ENCODE measurements at places on chromosomes 13 and 19. TPM values are rescaled to one million over a fixed set of nuclear protein-coding genes. Genes with fewer than 3 reads are reported as not detected.

- no peak for DNase-seq
Observed at GRCh38 chr19:58134244-58134643, 16.3 kb downstream of the ZNF329 start.

DNA sequence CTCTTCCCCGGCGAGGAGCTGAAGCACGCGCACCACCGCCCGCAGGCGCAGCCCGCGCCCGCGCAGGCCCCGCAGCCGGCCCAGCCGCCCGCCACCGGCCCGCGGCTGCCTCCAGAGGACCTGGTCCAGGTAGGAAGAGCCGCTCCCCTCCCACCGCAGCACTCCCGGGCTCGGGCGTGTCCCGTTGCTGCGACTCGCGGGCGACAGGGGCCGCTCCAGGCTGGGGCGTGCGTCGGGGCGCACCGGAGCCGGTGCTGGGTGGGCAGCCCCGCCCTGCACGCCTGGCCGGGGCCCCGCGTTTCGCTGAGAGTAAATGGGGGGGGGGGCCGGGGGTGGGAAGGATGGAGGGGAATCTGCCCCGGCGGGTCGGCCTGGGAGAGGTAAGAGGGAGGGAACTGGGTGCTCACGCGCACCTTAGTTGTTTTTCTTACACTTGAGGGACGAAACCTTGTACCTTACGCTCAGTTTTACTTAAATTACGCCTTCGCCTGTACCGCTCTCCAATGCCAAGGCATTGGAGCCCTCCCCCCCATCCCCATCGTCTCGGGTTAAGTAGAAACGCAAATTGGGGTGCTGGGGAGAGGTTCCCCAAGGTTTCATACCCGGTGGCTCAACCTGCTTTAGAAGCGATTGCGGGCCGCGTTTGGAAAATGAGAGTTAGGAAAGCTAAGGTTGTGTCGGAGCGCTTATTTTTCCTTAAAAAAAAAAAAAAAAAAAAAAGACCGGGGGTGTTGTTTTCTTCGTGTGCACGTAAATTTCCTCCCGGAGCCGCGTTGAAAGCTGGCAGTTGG lies 850 bp downstream of the KLF5 start:
- peak; percentile 65 for DNase-seq

GRCh38 chr13:113537205-113537604 lies 46.7 kb upstream of the DCUN1D2 start:
- no peak for DNase-seq

DNA sequence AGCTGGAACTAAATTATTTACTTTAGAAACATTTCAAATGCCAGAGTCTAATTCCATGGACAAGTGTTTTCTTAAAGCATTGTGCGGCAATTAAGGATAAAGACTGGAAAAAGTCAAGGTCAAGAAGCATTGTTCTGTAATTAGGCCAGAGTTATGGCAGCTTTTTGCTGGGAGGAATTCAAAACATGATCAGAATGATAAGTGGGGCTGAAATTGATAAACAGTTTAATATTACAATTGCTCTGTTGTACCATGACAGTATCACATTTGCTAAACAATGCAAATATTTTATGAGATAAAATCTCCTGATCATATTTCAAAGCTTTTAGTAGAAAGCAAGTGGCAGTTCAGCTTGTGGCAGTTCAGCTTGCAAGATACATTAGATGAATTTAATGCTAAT lies 513.7 kb downstream of the GPC6 start:
- no peak for DNase-seq

GRCh38 chr19:43438291-43439031 lies 23.8 kb downstream of the TEX101 start:
- no peak for DNase-seq

DNA sequence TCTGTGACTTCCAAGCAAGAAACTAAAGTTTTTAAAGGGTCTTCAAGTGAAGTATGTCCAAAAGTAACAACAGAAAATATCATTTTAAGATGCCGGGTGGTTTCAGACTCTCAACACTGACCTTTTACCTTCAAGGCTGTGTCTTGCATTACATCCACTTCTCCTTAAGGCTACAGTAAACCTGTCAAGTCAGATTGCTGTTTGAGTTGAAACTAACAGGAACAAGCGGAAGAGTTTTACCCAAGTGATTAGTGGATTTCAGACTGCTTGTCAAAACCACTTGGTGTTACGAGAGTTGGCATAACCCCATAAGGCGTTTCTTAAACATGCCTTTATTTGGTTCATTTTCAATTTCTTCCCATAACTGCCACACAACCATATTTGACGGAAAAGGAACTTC lies 283.1 kb downstream of the DCT start:
- DNase-seq, result no peak

DNA sequence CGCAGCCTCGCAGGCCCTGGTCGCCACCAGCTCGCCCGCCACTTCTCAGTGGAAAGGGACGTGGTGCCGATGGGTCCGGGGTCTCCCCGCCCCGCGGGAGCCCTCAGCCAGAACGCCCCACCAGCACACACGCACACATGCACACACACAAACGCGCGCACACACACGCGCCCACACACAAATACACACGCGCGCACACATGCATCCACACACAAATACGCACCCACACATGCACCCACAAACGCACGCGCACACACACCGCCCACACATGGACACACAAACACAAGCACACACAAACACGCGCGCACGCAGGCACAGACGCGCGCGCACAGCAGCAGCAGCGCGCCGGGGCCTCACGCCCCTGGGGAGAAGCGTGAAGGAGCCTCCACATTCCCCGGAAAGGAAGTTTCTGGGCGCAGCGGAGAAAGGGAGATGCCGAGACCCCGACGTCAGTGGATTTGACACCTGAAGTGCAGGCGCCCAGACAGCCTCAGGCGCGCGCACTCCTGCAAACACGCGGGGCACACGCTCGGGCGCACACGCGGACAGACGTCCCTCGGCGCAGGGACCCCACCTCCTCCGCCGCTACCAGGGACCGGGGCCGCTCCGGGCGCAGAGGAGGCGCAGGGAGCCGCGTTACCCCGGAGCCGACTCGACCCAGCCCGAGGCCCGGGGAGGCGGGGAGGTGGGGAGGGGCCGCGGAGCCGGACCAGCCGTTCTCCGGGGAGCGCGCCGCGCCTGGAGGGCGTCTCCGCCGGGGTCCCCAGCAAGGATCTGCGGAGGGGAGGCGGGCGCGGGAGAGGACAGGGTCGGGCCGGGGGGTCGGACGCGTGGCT lies 622 bp downstream of the RASA3 start:
- DNase-seq, result no peak

GRCh38 chr13:22561581-22561980 lies 619.2 kb upstream of the SGCG start:
- no peak for DNase-seq

The FFAR1 gene
- 1.4 TPM for total RNA-seq

The NLRP9 gene
- not detected for total RNA-seq

The KIR3DL1 gene
- total RNA-seq, result 0.21 TPM

The NFIC gene
- total RNA-seq, result 19.8 TPM

Measured in activated T-cell treated with anti-CD3 and anti-CD28 coated beads, Interleukin-2, amount 50 U/mL, for 72 hours (primary cell).